Hair follicle dermal papilla cell (primary cell): ENCODE measurements at places on chromosomes 4 and X. TPM values are rescaled to one million over a fixed set of nuclear protein-coding genes. Genes with fewer than 3 reads are reported as not detected.

Gene GPRASP3
- total RNA-seq, result 5.5 and 6.5 TPM in 2 replicates

Gene TREX2
- total RNA-seq, result 1.1 and 2.9 TPM in 2 replicates

Gene H2BW2
- not detected in 2 replicates for total RNA-seq

Gene TLL1
- 0.97 and 1.5 TPM in 2 replicates for total RNA-seq

Gene DMRTC1
- not detected in 2 replicates for total RNA-seq

Gene LRCH2
- total RNA-seq, result 7.5 and 8.4 TPM in 2 replicates

Gene HSFX3
- total RNA-seq, result not detected in 2 replicates

Gene GYPB
- total RNA-seq, result not detected in 2 replicates

Gene ARHGAP10
- 38.0 and 41.2 TPM in 2 replicates for total RNA-seq

Gene DOK7
- total RNA-seq, result not detected in 2 replicates

Gene PAGE5
- total RNA-seq, result not detected in 2 replicates

Gene GPRIN3
- 0.12 and 0.49 TPM in 2 replicates for total RNA-seq

Gene HERC5
- total RNA-seq, result 4.7 and 6.5 TPM in 2 replicates

Gene NPNT
- total RNA-seq, result 1.6 and 1.8 TPM in 2 replicates

Gene ENAM
- total RNA-seq, result under 0.01 TPM in 1 of 2 replicates, not detected in the other

Gene UGT2A3
- not detected in 2 replicates for total RNA-seq

Gene FRMPD3
- total RNA-seq, result under 0.01 TPM in 2 replicates

Gene MAGEA11
- total RNA-seq, result not detected in 2 replicates

Gene ENPEP
- 0.12 and 1.1 TPM in 2 replicates for total RNA-seq

Gene PNMA6A
- 2.4 and 4.4 TPM in 2 replicates for total RNA-seq

Gene SLITRK4
- total RNA-seq, result 0.61 and 0.97 TPM in 2 replicates

Gene BANK1
- total RNA-seq, result 1.7 and 3.1 TPM in 2 replicates

Gene RRH
- total RNA-seq, result not detected in 2 replicates

Gene SULT1B1
- total RNA-seq, result under 0.01 and 0.12 TPM in 2 replicates

Gene GYG2
- 0.61 and 0.97 TPM in 2 replicates for total RNA-seq

Gene SSX1
- total RNA-seq, result not detected in 2 replicates

Gene GPR78
- total RNA-seq, result 0.97 and 1.9 TPM in 2 replicates

Gene RPS6KA6
- total RNA-seq, result 4.0 and 4.1 TPM in 2 replicates

Gene EGF
- total RNA-seq, result 0.65 and 3.0 TPM in 2 replicates

Gene CXorf49
- not detected in 2 replicates for total RNA-seq

Gene RAB41
- not detected in 2 replicates for total RNA-seq

Gene GUCY1B1
- 5.5 and 6.5 TPM in 2 replicates for total RNA-seq

Gene ADH1C
- 0.16 TPM in 1 of 2 replicates, not detected in the other for total RNA-seq
